Hematopoietic multipotent progenitor cell treated with erythropoietin and hydrocortisone succinate and interleukin-3 and kit ligand, for 6 days (in vitro differentiated cells): ENCODE measurements at places on chromosomes 7 and 10.

GRCh38 chr7:123367031-123367430 lies 167.3 kb upstream of the SLC13A1 start:
- DNase-seq, result no peak

GRCh38 chr10:3867454-3868270 lies 82.7 kb upstream of the KLF6 start:
- DNase-seq, result no peak

DNA sequence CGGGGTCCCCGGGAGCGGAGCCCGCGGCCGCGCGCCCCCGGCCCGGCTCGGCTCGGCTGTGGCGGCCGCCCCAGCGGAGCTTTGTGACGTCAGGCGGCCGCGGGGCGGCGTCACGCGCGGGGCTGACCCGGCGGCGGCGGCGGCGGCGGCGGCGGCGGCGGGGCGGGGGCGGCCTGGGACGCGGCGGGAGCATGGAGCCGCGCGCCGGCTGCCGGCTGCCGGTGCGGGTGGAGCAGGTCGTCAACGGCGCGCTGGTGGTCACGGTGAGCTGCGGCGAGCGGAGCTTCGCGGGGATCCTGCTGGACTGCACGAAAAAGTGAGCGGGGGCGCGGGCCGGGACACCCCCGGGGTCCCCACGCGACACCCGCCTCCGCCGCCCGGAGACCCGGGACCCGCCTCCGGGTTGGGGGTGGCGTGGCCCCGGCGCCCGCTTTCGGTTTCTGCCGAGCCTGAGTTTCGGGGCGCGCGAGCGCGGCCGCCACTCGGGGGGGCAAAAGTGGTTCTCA lies at the start of gene PWWP2B:
Gene PWWP2B (plus strand): TSS at position 165 of the 506 bp plus-strand sequence. CDS start 27 bp downstream, at position 192.
- DNase-seq, result peak; percentile 42

- peak; percentile 5 for DNase-seq
Measured at GRCh38 chr10:66627156-66627555, 298.7 kb upstream of the LRRTM3 start.

DNA sequence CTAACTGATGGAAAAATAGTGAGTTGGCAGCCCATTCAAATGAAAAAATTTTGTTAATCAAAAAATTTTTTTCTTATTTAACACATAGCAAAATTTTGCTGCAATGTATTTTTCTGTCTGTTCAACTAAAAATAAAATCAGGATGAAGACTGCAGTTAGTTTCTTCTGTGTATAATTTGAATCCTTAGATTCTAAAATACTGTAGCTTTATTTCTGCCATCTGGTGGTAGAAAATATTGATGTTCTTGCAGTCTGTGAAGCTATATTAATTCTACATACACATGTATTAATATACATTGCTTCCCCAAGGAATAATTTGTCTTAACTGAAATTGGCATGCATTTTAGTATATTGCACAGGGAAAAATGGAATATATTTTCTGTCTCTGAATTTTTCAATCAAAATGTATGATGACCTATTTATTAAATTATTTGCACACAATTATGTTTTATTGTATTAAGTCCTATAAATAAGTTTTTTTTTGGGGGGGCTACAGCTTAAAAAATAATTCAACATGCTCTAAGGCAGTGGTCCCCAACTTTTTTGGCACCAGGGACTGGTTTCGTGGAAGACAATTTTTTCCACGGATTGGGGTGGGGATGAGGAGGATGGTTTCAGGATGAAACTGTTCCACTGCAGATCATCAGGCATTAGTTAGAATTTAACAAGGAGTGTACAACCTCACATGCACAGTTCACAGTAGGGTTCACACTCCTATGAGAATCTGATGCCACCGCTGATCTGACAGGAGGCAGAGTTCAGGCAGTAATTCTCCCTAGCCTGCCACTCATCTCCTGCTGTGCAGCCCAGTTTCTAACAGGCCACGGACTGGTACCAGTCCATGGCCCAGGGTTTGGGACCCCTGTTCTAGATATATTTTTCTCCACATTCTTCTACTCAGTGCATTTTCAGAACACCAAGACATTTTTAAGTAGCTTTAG lies 119.4 kb downstream of the GNAT3 start:
- DNase-seq, result peak; percentile 67

- DNase-seq, result no peak
Measured at GRCh38 chr10:93081834-93082233, 8.1 kb downstream of the CYP26A1 start.

GRCh38 chr10:110313674-110314073 lies 9.0 kb upstream of the SMNDC1 start:
- DNase-seq, result no peak

DNA sequence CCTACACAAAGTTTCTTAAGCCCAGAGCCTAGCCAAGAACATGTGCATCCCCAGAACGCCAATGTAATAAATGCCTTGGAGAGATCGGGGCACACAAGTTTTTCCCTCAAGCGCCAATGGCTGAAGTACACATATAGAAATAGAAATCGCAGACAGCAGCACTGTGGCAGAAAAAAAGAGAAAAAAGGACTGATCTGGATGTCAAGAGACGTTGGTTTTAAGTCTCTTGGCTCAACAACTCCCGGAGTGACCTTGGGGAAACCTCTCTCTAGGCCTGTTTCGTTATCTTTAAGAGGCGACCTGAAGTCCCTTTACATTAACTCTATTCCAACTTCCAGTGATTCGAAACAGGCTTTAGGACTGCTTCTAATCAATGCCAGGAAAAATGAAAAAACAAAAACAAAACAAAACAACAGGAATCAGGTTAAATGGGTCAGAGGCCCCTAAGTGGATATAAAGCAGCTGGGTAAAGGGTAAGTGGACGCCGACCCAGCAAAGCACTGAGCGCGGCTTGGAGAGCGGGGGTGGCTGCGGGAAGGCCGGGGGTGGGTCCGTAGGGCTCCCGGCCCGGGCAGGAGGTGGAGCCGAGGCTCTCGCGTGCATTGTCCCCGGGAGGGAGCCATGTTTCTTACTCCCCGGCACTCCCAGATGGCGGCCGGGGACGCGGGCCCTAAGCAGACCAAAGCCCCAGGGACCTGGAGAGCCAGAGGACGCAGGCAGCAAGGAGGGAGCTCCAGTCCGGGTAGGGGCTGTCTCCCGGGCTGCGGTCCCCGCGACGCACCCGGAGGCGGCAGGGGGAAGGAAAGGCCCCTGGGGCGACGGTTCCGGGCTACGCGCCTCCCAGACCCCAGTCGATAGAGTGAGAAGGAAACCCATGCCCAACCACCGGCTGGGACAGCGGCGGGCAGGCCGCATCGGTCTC lies 757 bp downstream of the EIF3A start:
- DNase-seq, result peak; percentile 84

GRCh38 chr7:157497744-157498651 lies 161.2 kb downstream of the DNAJB6 start:
- DNase-seq, result no peak

DNA sequence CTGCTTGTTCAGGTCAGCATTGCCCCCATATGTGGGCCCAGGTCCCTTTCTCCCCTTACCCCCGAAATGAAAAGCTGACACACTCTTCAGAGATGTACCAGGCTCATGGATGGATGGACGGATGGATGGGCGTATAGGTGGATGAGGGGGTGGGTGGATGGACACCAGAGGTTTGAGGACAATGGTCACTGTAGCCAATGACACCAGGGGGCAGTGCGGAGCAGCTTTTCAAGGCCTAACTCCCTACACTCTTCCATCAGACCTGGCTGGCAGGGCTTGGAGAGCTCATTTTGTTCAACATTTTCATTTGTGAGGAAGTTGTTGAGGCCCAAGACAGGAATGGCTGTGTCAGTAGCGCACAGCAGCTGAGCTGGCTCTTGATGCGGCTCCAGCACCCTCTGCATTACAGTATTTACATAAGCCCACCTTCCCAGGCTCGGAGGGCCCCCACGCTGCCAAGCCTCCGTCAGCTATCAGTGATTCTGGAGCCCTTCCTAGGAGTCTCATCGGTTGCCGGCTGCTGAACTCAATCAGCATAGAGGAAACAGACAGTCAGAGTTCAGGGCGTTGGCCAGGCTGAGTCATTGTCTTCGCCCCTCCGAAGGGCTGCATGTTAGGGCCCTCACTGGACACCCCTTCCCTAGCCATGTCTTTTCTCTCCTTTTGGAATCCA lies 11.6 kb upstream of the FFAR4 start:
- peak; percentile 89 for DNase-seq

GRCh38 chr10:82922755-82923154 lies 1047.8 kb downstream of the NRG3 start:
- no peak for DNase-seq

GRCh38 chr10:12937527-12937926 lies 64.0 kb downstream of the CCDC3 start:
- no peak for DNase-seq

DNA sequence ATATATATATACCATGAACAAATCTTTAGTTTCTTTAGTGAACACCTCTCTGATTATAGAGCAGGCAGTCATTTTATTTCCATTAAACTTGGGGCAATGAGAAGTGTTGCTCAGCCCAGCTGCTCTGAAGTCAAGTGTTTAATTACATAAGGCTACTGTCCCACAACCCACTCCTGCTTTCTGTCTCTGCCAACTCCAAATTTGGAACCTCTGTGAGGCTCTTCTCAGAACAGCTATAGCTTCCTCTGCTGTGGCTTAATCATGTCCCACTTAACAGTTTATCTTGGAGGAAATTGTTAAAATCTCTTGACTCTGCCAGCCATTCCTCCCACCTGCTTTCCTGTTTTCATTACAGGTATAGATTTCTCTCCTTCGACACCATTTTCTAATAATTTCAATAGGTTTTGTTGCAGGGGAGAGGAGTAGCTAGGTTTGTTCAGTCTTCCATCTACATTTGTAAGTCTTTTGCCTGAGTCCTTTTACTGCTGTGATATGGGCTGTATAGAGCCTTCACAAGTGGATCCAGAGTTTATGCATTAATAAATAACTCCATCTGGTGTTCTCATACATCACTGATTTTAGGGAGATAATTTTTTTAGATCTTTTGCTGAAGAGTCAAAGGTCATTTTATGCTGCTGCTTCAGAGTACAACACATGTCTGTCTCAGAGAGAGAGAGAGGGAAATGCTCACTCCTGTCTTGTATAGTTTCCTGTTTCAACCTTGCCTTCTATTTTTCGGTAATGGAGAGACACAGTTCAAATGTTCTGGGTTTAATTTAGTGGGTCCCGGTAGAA lies 170.4 kb downstream of the WNT2 start:
- no peak for DNase-seq

- no peak for DNase-seq
Measured at GRCh38 chr10:43682956-43683355, 34.3 kb upstream of the ZNF32 start.

DNA sequence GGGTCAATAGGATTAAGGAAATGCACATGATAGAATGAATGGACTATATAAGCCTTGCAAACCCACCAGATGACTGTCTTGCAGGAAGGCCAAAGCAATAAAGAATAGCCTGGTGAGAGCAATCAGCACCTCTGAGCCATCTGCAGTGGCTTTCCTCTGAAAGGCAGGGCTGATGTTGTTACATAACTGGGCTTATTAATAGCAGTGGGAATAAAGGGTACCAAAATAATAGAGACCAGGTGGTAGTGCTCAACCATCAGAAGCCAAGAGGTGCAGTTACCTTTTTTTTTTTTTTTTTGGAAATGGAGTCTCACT lies 16.8 kb upstream of the VPS26A start:
- peak; percentile 40 for DNase-seq

DNA sequence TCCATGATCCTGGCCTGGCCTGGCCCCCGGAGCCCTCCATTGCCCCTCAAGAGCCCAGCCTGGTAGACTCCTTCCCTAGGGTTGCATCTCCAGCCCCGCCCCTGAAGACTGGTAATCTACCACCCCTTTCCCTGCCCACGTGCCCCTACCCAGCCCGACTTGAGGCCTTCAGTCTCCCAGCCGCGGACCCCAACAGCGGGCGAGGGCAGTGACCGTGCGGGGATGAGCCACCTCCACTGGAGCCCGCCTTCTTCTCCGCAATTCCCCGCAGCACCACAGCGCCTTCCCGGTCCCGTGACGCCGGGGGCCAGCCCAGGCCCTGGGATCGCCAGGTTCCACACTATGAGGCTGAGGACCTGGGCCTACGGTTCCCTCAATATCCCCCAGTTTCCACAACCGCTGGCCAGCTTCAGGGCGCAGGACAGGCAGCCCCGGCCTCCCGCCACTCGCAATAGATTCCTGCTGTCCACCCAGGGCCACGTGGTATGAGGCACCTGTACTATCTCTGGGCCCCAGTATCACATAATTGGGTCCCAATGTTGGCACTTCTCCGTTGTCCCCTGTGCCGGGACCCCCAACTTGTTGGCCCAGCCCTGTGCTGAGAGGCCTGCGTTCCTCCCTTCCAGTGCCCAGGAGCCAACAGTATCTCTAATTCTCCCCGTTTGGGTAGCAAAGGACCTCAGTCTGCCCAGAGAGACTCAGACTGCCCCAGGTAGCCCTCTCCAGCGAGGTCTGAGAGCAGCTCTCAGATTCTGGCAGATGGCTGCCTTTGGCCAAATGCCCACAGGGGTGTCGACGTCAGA lies 1.1 kb upstream of the GPRIN2 start:
- DNase-seq, result no peak

DNA sequence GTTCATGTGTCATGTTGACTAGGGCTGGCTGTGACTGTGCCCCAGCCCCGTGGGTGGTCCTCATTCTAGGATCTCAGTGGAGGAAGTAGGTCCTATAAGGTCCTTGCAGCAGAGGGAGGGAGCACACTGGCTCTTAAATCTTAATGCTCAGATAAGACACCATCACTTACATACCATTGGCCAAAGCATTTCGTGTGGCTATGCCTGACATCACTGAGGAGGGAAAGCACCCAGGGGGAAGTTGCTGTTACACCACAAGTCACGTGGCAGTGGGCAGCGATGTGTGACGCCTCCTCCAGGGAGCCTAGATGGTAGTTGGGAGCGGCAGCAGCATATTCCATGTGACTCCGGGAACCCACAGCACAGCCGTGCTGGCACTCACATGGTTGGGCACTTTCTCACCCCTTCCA lies 224.7 kb upstream of the SH2B2 start:
- peak; percentile 70 for DNase-seq

DNA sequence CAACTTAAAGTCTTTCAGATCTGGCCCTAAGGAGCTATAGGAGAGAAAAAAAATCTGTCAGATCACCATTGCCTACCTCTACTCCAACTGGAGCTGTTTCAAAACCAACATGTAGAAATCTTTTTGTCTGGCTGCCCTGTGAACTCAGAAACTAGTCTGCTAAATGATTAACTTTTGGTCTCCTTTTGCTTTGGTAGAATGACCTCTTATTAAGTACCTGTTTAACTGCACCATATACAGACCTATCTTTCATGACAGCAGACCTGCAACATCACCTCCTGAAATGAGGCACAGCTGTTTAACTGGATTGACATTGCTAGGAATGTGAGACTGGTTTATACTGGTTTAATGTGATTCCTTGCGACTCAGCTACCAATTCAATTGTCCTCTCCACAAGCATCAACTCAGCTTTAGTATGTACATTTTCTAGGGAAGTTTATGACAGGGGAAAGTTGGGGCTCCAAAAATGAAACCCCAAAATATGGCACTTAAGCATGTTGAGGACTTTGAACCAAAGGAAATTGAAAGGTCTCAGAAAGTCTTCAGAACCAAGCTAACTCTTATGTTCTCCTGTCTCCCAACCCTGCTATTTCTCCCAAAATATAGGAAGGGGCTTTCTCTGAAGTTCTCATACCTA lies 1.8 kb downstream of the CYP3A43 start:
- DNase-seq, result no peak
